ENCODE measurements at places on chromosomes 7 and 10.
A peak's percentile ranks its signal among the peaks of the same experiment; 100 is the strongest.

GRCh38 chr10:28220811-28221210, 82.1 kb downstream of the MPP7 start:
- peak; percentile 68 for DNase-seq

DNA sequence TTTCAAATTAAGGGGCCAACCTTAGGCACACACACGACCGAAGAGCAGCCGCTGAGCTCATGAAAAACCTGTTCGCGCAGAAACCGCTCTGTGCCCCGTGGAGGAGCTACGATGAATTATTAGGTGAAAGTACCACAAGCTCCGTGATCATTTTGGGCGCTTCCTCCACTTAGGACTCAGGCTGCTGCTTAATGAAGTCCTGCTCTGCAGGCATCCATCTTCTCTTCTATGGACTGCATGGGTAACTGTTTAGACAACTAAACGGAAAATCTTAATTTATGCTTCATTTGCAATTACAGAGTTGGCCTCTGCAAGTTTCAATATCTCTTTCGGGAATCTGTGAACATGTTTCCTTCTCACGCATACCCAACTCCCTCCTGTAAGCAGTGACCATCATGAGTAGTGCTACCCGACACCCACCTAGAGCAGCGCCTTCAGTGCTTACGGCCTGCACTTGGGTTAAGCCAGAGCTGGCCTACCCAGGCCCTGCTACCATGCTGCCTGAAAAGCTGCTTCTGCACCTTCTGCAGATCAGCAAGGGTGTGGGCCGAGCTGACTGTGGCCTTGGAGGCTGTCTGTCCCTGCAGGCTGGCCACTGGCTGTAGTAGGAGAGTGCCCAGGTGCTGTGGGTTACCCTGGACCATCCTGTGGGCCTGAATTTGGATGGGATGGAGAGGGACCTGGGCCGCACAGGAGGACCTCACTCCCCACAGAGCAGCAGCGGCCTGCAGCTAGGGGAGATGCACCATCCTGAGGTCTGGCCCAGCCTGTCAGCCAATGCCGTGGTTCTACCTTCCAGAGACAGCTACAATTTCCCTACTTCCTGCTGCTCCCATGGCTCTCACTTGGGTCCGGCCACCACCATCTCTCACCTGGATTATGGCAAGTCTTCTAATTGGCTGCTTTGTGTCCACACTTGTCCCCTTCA, 36.0 kb downstream of the GNA12 start:
- no peak for DNase-seq

- no peak for DNase-seq
These were observed 1.3 kb upstream of the SPOCK2 start for GRCh38 chr10:72089618-72090017.

GRCh38 chr7:134593530-134594392, 44.9 kb downstream of the AKR1B15 start:
- DNase-seq = no peak

DNA sequence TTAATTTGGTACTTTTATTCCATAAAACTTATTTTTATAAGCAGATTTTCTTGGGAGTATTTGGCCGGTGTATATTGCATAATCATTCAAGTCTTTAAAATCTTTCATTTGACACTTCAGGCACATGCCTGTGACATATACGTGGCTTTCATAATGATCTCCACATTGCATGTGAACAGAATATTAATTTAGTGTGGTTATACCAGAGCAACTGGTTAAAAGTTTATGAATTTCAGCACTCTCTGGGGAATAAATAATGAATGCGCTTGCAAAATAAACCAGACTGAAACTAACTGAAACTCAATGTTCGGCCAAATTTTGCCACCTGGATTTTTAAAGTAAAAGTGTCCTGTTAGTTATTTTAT, 242.3 kb downstream of the GLI3 start:
- no peak for DNase-seq

- DNase-seq = no peak
These were observed 21.3 kb downstream of the CLCN1 start for GRCh38 chr7:143337216-143337615.

DNA sequence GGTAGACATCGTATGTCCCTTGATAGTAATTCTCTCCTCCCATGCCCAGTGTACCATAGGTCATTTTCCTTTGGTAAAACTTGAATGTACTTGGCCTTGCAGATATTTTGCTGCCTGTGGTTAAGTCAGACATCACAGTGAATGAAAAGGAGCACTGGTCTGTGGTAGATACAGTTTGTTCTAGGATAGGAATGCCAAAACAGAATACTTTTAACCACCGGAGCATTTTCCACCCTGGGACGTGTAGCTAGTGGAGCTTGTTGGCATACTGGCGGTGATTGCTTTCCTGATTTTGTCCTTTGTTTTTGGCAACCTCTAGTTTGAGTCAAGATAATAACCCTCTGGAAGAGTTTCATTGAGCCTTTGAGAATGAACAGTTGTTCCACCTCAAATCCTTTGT, 92.0 kb upstream of the BMPER start:
- DNase-seq = no peak

DNA sequence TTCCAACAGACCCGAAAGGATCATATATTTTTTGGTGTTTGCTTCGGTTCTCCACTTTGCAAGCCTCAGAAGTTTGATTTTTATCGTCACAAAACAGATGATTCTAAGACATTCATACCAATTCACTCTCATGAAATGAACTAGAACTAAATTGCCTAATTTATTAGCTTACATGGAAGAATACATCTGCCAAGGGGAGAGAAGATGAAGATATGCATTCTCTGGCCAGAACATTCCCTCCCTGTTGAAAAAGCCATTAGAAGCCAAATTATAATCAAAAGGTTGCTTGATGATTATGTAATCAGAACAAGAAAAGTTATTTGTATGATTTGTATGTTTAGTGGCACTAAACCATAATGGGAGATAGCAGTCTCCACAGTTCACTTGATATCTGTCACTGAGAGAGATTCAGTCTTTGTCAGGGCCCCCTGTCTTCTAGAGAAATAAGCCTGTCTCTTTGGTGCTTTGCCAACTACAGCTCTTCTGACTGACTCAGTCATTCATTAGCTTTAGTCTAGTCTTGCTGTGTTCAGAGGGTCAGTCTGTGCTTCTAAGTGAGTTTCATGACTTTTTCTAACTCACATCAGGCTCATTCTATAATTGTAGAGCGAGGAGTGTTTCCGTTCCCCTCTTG, 95.3 kb upstream of the GNAI1 start:
- peak; percentile 40 for DNase-seq

DNA sequence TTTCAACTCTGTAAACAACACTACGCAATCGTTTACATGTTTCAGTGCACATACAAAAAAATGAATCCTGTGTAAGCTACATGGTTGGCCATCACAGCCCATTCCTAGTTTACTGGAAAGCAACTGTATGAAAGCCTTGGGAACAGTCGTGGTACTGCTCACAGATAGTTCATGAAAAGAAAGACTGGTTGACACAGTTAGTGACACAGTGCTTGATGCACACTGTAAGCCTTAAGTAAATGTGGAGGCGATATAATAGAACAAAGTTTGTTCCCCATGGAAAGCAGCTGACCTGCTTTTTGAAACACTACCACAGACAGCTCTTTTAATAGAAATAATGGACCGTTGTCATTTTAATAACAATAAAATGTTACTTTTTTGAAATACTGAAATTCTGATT, 5.1 kb downstream of the CACNA2D1 start:
- DNase-seq = peak; percentile 55

All from NCI-H82 (cell line).